Ecto neural progenitor cell (in vitro differentiated cells): ENCODE measurements at places on chromosomes 4 and X.

DNA sequence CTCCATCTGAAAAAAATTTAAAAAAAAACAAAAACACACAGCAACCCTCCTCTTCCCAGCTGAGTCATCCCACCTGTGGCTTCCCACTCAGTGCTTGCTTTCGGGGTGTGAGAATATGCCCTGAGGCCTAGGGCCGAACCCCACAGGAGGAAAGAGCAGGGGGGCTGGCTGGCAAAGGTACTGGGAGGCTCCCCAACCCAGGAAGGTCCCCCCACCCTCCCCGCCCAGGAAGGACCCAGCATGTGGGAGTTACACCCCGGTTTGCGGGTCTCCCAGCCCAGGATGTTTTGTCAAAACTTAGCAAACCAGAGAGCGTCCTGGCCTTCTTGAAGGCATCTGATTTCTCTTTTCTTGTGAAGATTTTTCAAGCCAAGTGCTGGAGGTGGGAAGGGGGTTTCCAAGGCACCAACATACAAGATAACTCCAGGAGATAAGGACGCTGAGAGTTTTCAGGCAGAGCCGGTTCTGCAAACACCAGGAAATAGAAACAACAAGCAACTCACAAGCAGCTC is 25.7 kb upstream of the CSF2RA start:
- no peak for DNase-seq

- DNase-seq: no peak
Observed at GRCh38 chr4:106707776-106708463, 328.2 kb downstream of the DKK2 start.

- DNase-seq: peak; percentile 57
Observed at GRCh38 chr4:140047017-140047640, 106.9 kb downstream of the MAML3 start.

- no peak for DNase-seq
Observed at GRCh38 chr4:47615385-47615784, 130.3 kb downstream of the ATP10D start.

DNA sequence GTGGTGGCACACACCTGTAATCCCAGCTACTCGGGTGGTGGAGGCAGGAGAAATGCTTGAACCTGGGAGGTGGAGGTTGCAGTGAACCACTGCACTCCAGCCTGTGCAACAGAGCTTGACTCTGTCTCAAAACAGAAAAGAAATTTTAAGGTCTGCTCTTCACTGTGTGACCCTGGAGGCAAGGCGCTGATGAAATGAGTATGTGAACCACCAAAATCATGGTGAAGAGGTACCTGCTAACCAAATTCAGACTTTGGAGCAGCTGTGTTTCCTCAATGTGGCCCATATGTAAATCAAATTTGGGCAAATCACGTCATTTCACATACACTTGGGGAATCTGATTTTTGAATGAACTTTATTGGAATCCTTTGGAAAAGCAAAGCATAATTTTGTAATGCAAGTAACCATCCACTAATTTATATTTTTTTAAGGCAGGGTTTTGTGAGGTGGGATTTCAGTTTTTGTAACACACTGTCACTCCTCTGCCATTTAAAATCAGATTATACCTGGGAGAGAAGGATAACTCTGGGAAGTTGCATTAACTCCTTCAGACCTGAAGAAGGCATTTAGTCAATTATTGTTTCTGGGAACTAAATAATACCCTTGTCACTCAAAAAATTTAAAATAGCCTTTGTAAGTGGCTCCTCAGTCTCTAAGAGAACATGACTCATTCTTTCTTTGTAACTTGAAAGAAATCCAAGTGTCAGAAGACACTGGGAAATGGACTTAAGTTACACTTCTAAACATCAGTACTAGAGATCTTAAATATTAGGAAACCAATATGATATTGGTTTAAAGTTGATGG is 24.0 kb downstream of the DOCK11 start:
- no peak for DNase-seq

DNA sequence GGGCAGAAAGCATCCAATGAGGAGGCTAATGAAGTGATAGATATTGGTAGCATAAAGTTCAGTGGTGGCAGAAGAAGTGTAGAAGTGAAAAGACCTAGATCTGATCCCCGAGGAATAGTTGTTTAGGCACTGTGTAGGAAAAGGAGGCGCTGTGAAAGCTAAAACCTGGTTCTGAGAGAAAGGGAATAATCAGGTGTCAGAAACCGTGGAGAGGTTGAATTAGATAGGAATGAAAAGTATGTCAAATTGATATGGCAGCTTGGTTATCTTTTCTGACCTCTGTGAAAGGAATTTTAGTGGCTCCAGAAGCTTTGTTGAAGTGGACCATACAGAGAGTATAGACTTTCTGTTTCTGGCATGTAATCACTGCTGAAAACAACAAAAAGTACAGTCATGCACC is 30.8 kb upstream of the CCDC160 start:
- no peak for DNase-seq

- DNase-seq: no peak
Observed at GRCh38 chr4:119898211-119898610, 168.4 kb downstream of the MAD2L1 start.

- DNase-seq: peak; percentile 86
Observed at GRCh38 chr4:4995103-4995907, 24.0 kb downstream of the CYTL1 start.

GRCh38 chrX:154413142-154413541 is 1.8 kb downstream of the TAFAZZIN start:
- no peak for DNase-seq

- no peak for DNase-seq
Observed at GRCh38 chr4:18869166-18869565, 847.6 kb upstream of the LCORL start.

- DNase-seq: no peak
Observed at GRCh38 chr4:133355633-133356032, 206.5 kb downstream of the PCDH10 start.

GRCh38 chrX:98203800-98204199 is 1320.1 kb downstream of the RPA4 start:
- DNase-seq: no peak

DNA sequence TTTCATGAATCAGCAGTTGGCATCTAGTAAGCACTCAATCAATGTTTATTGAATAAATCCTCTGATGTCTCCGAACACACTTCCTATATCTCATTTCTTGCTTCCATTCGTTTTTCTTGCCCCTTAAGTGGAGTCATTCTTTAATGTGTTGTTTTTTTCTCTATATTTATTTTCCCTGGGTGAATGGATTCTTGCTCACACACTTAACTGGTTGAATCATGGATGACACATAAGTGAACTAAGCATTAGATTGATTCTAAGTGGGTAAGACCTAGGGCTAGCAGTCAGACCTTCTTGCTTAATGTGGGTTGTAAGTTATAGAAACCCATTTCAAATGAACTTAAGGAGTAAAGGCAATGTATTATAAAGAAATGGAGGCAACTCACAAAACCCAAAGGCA is 111.1 kb downstream of the RTL3 start:
- DNase-seq: no peak

- DNase-seq: no peak
Observed at GRCh38 chrX:1899841-1900240, 285.0 kb downstream of the ASMT start.

GRCh38 chr4:151624626-151625565 is 135.9 kb downstream of the GATB start:
- no peak for DNase-seq

DNA sequence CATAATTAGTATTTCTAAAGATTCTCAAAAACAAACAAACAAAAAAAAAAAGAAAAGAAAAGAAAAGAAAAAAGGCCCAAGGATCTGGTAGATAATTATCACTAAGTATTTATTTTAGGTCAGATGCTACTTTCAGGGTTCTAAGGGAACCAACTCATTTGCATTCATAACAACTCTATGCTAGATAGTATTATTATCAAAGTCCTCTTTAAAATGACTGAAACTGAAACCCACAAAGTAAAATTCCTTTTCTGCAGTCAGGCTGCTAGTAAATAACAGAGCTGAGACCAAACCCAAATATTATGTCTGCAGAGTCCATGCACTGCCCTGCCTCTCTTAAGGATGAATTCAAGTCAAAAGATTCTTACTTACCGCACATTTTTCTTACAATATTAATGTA is 38.3 kb upstream of the MAPK10 start:
- DNase-seq: no peak

DNA sequence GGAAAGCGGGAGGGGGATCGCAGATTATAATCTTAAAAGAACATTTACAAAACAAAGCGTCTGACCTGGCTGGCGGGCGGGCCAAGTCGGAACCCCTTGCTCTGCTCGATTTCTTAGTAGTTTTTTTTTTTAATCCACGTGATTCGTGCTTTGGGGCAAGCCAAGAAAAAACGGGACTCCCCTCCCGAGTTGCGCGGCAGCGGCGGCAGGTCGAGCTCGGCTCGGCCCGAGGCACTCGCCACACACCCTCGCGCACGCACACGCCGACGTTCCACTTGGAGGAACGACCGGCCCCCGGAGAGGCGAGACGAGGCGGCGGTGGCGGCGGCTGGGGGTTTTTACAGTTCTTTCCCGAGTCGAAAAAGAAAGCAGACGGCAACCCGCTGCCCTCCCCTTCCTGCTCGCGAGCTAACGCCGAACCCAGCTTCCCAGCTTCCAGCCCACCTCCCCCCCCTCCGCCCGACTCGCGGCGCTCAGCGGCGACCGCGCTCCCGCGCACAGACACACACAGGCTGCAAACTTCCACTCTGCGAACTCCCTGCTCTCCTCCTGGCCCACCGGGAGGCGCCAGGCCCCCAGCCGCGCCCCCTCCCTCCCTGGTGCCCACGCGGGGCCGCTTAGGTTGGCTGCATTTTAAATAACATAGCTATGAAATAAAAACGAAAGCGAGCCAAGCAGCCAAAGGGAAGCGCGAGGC is 1.2 kb downstream of the BCOR start:
- DNase-seq: peak; percentile 74

DNA sequence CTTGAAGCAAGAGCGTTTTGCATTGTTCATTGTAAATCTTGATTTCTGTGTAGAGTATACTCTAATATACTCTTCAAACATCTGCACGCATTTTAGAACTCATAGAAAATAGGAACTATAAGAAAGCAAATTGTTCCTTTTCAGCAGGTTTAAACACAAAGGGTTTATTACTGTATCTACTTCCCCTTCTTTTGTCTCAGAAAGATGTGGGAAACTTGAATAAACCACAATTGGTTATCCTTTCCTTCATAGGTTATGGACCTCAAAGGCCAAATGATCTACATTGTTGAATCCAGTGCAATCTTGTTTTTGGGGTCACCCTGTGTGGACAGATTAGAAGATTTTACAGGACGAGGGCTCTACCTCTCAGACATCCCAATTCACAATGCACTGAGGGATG is 46.0 kb upstream of the GUCY1B1 start:
- no peak for DNase-seq

- no peak for DNase-seq
Observed at GRCh38 chr4:41129936-41130440, 84.4 kb downstream of the APBB2 start.

- DNase-seq: no peak
Observed at GRCh38 chr4:113285501-113285900, 236.0 kb downstream of the ANK2 start.

- no peak for DNase-seq
Observed at GRCh38 chr4:2057382-2058065, 1.6 kb upstream of the NAT8L start.

- DNase-seq: no peak
Observed at GRCh38 chr4:188109157-188109755, at the start of gene TRIML2. TRIML2 (minus strand) TSS chr4:188109603; CDS start chr4:188105368, 4,235 bp downstream.

DNA sequence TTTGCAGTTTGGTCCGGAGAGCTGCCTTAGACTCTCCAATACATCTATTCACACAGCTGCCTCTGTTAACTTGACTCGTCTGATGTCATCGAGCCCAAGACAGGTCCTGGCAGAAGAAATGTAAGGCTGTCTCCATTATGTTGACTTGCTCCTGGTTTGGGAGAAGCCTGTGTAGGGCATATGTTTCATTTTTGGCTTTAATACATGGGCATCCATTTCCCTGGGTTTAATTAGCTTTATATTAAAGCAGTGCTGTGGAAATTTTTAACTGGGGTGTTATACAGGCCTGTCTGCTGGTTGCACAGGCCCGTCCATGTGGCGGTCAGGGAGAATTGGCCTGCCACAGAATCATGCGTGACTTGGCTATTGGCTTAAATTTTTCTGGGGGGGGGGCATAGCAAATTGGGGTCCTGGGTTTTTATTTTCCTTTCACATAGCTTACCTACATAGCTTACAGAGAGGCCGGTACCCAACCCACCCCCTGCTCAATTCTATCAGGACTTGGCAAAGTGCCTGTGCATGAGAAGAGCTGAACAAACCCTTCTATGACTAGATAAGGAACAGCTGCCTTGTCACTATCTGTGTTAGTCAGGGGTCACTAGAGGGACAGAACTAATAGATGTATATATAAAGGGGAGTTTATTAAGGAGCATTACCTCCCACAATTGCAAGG is 123.5 kb upstream of the WDR1 start:
- no peak for DNase-seq

GRCh38 chrX:27463187-27463586 is at the start of gene PPP4R3C:
PPP4R3C (minus strand) TSS chrX:27463341; CDS start chrX:27463296, 45 bp downstream.
- no peak for DNase-seq

GRCh38 chrX:64198036-64198435 is 7.5 kb downstream of the AMER1 start:
- no peak for DNase-seq

- no peak for DNase-seq
Observed at GRCh38 chr4:184684491-184685189, 35.1 kb downstream of the PRIMPOL start.

DNA sequence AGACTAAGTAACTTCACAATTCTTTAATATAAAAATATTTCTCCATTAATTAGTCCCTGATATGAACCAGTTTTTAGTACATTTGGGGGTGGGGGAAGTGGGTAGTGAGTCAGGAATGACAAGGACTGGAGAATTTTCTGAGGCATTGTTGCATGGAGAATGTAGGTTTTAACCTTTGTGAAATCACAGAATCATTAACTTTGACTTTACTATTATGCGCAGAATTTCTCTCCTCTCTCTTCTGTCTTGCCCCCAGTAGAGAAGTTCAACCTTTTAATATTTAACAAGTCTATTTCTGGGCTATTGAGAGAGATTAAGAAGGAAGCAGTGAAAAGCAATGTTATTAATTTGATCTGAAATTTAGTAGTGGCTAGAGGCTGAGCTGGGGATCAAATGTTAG is 597.0 kb downstream of the PCDH18 start:
- DNase-seq: no peak

DNA sequence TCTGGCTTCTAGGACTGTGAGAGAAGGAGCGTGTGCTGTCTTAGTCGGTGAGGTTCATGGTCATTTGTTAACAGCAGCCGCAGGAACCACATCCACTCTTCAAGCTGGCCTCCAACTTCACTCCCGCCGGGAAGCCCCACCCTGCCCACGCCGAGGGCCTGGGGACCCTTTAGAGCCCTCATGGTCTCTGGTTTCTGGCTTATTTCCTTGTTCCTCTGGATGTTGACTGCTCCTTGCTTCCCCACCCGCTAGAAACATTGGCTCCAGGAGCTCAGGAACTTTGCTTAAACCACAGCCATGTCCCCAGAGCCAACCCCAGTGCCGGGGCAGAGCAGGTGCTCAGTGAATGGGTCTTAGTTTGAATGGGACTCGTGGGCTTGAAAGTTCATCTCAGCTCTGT is 40.8 kb downstream of the HTRA3 start:
- no peak for DNase-seq

GRCh38 chrX:116379854-116380253 is 56.6 kb upstream of the SLC6A14 start:
- DNase-seq: no peak

GRCh38 chr4:15144249-15144966 is 142.1 kb downstream of the CPEB2 start:
- DNase-seq: no peak
